ENCODE measurements at places on chromosomes 16 and 17.

DNA sequence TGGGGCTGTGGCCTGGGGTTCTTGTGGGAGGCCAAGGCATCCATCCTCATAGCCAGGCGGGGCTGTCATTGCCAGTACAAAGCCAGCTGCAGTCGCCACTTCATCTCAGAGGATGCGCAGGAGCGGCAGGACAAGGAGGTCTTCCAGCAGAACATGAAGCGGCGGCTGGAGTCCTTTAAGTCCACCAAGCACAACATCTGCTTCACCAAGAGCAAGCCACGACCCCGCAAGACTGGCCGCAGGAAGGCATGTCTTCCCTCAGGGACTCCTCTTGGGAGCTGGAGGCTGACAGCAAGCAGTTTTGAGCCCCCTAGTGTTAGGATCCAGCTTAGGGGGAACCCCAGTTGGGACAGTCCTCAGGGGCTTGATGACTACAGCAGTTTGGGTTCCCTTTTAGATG, 15.1 kb upstream of the PLEKHG4 start:
- no peak for DNase-seq

DNA sequence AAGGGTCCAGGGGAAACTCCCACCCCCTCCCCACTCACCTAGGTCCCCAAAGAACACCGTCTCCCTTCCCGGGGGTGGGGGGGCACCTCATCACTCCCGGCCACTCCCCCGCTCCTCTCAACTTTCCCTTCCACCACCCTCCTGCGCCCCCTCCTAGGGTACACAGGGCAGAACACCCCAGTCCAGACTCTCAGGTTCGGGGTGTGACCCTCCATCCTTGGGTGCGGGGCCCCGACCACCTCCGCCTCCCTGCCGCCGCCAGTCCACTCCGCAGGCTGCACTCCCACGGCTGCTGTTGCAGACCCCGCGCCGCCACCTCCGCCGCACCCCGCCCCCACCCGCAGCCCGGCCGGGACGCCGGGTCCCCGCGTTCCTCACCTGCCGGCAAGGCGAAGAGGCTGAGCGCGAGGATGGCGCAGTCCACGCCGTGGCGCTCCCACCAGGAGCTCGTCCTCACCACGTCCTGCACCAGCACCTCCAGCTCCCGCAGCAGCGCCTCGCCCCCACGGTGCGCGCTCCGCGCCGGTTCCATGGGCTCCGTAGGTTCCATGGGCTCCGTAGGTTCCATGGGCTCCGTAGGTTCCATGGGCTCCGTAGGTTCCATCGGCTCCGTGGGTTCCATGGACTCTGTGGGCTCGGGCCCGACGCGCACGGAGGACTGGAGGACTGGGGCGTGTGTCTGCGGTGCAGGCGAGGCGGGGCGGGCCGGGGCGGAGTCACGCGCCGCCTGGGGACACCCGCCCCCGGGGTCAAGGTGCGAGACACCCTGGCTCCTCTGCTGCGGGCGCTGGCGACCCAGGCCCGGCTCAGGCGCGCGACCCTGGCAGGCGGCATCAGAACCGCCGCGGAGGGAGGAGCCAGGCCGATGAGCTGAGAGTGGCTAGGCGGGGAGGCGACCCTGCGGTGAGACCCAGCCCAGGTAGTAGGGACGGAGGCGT, at the start of gene FADS6:
TSS of gene FADS6 (minus strand) at position 660 of the 938 bp plus-strand sequence. CDS start at position 622, 38 bp downstream.
- DNase-seq, result no peak

DNA sequence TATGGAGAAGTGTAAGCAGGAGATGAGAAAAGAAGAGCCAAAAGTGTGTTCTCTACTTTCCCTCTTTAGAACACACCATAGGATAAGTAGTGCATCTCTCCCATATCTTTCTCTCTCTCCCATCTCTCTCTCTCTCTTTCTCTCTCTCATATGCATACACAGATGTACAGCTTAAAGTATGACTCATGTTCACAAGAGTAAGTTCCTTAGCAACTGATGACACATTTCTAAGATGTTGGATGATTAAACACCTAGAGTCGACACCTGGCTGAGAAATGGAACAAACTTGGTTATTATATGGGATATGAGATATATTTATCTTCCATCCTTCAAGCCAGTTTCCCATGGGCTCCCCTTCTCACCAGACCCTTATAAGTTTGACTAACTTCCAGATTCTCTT, 113.5 kb downstream of the TMEM132E start:
- peak; percentile 23 for DNase-seq

DNA sequence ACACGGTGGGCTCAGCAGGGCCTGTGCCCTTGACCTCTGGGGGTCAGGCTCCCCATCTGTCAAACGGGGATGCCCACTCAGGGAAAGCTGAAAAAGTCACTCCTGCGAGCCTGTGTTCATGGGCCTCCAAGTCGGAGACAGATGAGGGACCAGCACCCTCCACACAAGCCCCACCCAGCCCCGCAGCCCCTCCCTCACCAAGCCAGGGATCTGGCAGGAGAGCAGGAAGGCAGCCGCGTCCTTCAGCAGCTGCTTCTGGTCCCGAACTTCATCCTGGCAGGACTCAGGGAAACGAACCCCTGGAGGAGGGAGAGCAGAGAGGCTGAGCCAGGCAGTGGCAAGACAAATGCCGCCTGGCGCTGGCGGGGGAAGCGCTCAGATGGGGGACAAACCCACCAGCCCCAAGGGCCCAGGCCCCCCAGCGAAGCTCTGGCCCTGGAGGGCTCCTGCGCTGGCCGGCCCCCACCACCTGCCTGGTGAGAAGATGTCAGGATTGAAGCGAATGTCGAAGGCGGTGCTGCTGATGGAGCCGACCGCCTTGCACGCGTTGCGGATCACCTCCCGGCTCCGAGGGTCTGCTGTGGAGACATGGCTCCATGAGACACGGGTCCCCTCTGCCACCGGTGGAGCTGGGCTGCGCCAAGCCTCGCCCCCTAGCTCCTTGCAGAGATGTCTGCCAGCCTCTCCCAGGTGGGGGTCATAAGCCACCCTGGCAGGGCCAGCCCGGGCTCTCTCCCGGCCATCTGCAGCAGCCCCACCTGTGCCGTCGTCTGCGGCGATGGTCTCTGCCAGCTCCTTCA, 15.4 kb downstream of the CLUH start:
- no peak for DNase-seq

DNA sequence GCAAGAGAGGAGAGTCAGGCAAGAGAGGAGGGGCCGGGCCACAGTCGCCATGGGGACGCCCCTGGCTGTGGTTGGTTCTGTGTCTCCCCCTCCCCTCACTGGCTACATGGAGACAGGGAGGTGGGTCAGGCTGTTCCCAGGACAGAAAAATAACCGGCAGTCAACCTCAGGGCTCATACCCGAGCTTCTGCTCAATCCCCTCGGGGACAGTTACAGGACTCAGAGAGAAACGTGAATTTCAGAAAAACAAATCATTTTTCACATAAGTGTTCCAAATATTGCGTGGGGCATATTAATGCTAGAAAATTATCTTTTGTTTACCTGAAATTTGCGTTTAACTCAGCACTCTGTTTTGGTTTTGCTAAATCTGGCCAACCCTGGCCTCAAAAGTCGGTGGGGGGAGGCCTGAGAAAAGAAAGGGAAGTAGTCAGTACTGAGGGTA, 22.2 kb upstream of the CPSF4L start:
- no peak for DNase-seq

DNA sequence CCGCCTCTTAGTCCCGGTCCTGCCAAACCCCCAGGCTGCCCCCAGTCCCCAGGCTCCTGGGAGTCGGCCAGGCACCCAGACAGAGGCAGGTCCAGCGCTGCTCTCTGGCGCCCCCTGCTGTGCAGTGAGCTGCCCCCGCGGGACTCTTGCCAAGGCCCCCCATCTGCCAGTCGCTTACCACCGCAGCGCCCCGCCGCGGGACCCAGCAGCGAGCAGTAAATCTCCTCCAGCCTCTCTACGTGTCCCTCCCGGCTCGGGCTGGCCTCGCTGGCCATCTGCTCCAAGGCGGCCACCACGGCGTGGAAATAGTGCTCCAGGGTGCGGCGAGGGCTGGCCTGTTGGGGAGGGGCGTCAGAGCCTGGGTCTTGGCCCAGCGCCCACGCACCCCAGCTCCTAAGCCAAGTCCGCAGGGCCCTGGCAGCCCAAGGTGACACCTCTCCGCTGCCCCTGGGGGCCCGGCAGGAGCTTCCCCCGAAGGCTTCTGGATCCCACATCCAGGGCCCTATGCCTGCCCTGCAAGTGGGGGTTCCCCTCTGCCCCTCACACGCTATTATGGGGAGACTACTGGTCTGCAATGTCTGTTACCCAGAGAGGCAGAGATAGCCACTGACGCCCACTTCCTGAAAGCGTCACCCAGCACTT, 33.7 kb upstream of the MFSD6L start:
- no peak for DNase-seq
